ENCODE measurements at places on chromosomes 16 and 17.
A peak's percentile ranks its signal among the peaks of the same experiment; 100 is the strongest.

GRCh38 chr17:30160419-30161172, 44.0 kb downstream of the NSRP1 start:
- no peak for DNase-seq

DNA sequence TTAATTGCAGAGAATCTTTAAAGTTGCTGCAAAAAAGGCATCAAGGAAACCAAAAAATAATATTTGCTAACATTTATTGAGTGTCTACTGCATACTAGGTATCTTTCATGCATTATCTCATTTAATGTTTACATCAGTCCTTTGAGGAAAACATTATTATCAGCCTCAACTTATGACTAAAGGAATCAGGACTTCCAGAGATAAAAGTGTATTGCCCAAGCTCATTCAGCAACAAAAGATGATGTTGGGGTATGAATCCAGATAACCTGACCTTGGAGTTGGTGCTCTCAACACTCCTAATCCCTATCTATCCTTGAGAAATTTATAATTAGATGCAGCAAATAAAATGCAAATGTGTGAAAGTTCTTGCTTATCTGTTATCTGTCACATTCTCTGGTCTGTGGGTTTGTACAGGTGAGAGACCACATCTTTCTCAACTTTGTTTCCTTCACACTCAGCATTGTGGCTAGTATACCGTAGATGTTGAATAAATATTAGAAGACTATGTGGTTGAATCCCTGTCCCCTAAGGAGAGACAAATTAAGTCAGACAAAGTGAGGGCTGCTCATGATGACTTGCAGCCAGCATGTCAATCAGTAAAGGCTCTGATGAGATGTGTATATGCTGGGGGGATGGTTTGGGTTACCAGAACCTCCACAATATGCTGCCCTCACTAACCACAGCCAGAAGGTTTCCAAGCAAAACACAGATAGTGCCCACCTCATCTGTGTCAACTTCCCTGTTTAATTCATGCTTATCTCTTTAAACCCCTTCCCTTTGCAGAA, 82.6 kb downstream of the NOG start:
- DNase-seq = no peak

- DNase-seq = peak; percentile 58
Observed at GRCh38 chr17:30212750-30213149, 22.7 kb downstream of the SLC6A4 start.

- no peak for DNase-seq
Observed at GRCh38 chr17:17467016-17467415, 9.8 kb upstream of the MED9 start.

- DNase-seq = no peak
Observed at GRCh38 chr16:87057951-87058560, 259.1 kb downstream of the C16orf95 start.

- DNase-seq = no peak
Observed at GRCh38 chr16:57797526-57798266, 4.6 kb downstream of the KIFC3 start.

GRCh38 chr17:81660441-81660840, 4.1 kb upstream of the PDE6G start:
- no peak for DNase-seq

GRCh38 chr17:66750116-66750515, 84.8 kb upstream of the CACNG5 start:
- no peak for DNase-seq

- DNase-seq = no peak
Observed at GRCh38 chr17:29909236-29910003, 20.6 kb downstream of the SSH2 start.

DNA sequence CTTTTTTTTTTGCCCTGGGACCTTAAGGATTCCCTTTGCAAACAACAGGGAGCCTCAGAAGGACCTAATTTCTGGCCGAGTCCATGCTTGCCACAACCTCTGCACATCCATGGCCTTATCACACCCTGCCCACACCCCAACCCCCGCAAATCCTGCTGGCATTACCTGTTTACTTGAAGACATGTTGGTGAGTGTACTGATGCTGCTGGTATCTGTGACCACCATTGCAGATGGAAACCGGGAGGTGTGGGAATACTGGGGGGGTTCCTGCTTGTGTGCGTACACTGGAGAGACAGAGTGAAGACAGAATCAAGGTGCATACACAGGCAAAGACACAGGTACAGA, 46.0 kb downstream of the HNF1B start:
- DNase-seq = no peak

DNA sequence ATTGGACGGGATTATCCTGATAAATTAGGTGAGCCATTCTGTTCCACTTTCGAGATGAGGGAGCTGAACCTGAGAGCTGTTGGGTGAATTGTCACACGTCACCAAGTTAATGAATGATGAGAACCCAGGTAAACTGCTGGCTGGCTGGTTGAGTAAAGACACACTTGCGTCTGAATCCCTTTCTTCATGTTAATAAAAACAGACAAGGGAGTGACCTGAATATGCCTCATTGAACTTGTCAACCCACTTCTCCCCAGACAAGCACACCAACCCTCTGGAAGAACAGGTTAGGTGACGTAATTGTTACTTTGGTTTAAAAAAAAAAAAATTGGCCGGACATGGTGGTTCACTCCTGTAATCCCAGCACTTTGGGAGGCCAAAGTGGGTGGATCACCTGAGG, 400.9 kb upstream of the CDH5 start:
- no peak for DNase-seq

Data from GM12892 (cell line).